Activated CD4-positive, CD25-positive, alpha-beta regulatory T cell treated with anti-CD3 and anti-CD28 coated beads, Interleukin-2, amount 50 U/mL, for 16 hours (primary cell): ENCODE measurements at places on chromosomes 7 and 10.

DNA sequence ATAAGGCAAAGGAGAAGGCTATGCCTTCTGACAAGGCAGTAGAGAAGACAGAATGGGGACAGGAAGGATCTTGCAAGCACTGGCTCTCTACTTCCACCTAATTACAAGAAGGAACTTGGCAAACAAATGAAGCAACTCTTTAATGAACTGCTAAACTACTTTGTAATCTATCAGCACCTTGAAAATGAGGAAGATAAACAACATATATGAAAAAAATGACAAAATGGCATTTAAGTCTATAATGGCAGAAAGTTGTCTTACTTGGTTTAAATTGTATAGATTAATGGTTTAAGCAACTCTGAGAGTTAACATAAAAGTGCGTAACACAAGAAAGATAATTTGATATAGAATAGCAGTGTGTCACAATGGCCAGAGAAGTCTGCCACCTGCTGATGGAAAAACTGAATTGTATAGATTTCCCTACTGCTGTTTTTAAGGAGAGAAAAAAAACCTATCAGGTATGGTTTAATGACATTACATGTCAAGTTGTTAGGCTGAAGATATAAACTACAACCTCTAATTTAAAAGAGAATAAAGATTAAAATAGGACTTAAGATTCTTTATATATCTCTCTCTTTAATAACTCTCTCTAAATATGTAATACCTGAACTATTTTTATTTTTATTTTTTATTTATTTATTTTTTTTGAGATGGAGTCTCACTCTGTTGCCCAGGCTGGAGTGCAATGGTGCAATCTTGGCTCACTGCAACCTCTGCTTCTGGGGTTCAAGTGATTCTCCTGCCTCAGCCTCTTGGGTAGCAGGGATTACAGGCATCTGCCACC lies 11.8 kb downstream of the NT5C3A start:
- DNase-seq: no peak

DNA sequence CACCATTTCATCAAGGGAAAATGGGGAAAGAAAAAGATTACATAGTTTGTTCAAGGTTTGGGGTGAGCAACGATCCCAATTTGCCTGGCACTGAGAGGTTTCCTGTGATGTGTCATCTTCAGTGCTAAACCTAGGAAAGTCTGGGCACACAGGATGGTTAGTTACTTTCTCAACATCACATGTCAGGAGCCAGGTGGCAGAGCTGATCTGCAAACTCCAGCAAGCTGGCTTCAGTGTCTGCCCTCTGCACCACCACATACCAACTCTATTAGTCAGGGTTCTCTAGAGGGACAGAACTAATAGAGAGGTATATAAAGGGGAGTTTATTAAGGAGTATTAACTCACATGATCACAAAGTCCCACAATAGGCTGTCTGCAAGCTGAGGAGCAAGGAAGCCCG lies 11.3 kb downstream of the ADAM12 start:
- DNase-seq: no peak

DNA sequence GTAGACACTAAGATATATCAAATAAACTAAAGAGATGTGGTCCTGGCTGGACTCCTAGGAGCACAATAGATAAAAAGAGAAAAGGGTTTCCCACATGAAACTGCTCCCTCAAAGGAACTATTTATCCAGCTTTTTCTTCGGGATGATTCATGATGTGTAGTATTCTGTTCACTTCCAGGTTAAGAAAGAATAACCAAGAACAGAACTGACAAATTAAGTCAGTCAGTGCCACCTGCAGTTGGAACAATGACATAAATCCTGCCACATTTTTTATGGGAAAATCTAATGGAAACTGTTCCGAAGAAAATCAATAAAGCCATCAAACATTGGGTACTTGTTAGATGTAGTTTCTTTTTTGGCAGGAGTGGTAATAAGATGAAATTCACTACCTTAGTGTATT lies 87.1 kb downstream of the POLR1F start:
- no peak for DNase-seq

DNA sequence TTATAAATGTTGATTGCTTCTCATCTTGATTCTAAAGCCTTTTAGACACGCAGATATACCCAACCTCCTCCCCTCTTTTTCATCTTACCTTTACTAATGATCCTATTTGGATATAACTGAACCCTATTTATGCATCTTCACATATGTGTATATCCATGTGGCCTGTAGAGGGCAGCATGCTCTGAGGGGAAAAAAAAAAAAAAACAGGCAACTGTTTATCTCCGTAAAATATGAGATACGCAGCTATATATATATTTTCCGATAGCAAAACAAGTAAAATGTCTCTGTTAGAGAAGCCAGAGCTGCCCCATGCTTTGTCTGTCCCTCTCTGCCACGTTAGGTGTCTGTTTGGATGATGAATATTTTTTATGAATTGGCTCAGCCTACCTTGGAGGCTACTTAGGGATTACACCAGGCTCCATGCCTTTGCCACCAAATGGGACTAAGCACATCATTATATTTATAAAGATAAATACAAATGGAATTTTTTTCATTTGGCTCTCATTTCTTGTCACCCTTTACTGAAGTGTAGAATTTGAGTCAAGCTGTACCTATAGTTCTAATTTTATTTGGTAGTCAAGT lies 174.8 kb upstream of the FZD1 start:
- no peak for DNase-seq

DNA sequence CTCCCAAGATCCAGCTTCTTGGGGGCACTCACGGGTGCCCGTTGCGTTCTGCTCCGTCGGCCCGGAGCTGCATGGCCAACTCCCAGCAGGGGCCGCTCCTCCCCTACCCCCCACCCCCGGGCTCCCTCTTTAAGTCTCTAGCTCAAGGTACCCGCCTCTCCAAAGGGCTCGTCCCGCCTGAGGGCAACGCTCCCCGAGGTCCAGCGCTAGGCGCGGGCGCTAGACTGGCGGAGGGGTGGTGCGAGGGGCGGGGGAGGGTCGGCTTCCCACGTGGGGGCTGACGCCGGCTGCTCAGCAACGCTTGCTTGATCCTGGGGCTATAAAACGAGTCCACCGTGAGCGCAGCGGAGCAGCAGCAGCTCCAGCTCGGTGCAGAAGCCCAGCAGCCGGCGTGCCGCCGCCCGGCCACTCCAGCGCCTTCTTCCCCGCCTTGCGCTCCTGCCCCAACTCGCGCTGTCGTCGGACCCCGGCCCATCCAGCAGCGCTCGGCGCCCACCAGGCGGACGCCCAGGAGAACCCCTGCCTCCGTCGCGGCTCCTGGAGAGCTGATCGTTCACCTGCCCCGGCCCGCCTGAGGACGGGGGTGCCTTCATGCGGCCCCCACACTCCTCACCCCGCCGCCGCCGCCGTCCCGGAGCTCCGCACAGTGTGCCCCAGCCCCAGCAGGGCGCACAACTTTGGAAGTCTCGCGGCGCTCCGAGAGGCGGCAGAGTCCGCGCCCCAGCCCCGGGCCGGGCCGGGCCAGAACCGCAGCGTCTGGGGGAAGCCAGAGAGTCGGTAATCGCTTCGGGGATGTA lies at the start of gene ADRA2A:
Gene ADRA2A (plus strand): TSS at position 348 of the 797 bp plus-strand sequence. CDS start 968 bp downstream, outside the sequence.
- no peak for DNase-seq

DNA sequence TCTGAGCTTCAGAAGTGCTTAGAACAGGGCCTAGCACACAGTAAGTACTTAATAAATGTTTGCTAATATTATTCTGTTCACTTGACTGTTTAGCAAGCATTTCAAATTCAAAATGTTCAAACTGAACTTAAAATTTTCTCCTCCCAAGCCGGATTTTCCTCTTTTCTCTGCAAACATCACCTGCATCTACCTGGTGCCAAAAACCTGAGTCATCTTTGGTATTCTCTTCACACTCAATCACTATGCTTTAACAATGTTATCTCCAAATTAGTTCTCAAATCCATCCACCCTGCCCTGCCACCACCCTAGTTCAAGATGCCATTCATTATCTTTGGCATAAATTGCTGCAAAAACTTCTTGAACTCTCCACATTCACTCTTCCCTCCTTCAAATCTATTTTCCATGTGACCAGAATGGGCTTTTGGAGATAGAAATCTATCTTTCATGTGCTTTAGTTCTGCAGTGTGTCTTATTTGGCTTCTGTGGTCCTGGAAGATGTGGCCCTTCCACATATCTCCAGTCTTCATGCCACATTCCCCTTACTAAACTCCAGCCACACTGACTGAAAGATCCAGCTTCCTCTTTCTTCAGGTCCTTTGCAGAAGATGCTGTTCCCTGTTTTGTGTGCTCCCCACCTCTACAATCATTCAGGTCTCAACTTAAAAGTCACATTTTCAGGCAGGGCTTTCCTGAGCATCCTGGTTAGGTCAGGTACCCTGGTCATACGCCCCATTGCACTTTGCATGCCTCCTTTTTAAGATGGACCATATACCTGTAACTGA lies 2.0 kb downstream of the GGCT start:
- DNase-seq: no peak

GRCh38 chr10:110176141-110177030 lies 31.0 kb upstream of the MXI1 start:
- no peak for DNase-seq

DNA sequence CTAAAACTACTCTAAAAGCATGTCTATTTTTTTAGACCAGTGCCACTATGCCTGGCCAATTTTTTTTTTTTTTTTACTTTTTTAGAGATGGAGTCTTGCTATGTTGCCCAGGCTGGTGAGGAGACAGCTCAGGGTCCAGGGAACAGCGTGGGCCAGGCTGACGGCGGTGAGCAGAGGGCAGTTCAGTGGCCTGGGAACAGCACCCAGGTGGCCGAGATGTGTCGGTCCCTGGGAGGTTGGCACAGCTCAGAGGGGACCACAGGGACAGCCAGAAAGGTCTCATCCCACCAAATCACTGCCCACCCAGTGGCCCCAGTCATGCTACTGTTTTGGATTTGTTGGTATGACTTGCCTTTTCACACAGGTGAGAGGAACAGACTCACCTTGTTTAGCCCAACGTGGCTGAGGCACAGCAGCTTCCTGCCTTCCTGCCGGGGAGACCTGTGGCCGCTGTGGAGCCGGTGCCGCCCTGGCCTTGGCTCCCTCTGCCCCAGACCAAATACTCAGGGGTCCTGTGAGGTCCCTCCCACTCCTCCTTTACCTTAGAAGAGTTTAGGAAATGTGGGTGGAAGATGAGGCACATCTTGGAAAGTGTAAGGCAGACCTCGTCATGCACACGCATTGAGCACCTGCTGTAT lies 109.6 kb downstream of the PTPRE start:
- no peak for DNase-seq

GRCh38 chr10:91257310-91257709 lies 36.8 kb downstream of the PCGF5 start:
- no peak for DNase-seq

DNA sequence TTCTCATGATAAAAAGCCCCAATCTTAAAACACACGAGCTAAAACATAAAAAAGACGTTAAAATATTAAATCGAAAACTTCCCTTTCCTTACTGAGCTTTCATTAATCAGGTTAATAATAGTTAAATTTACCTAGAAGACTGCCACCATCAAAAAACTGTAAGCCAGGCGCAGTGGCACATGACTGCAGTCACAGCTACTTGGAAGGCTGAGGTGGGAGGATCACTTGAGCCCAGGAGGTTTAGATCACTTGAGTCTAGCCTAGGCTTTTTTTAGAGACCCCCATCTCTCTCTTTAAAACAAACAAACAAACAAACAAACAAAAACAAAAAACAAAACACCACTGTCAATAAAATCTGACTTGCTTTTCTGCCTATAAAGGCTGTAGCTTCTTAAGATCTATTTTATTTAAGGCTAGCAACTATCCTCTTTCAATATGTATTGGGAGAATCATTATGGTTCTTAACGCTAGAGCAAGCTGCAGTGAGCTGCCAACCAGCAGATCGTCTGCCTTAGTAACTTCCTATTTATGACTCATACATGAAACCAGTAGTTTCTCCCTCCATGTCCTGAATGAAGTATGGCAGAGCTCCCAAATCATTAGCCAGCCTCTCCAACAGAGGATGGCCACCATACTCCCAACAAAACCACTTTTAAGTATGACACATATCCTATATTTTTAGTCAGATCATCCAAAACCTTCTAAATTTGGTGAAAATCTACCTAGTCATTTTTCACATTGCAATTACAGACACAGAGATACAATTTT lies 163.7 kb downstream of the SRPK2 start:
- no peak for DNase-seq

DNA sequence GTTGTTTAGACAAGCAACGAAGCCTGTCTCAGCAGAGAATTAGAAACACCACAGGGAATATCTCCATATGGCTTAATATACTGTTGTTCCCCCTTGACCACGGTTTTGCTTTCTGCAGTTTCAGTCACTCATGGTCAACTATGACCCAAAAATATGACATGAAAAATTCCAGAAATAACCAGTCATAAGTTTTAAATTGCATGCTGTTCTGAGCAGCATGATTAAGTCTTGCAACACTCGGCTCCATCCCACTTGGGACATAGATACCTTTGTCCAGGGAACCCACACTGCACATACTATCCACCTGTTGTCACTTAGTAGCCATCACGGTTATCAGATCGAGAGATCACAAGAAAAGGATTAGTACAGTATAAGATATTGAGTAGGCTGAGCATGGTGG lies 60.7 kb upstream of the FOXK1 start:
- no peak for DNase-seq
